ENCODE measurements at places on chromosomes 4 and X.

- no peak for DNase-seq
These were observed 172.5 kb downstream of the ANK2 start for GRCh38 chr4:113221990-113222389.

- DNase-seq: no peak
These were observed 1.6 kb downstream of the KIT start for GRCh38 chr4:54659313-54659712.

DNA sequence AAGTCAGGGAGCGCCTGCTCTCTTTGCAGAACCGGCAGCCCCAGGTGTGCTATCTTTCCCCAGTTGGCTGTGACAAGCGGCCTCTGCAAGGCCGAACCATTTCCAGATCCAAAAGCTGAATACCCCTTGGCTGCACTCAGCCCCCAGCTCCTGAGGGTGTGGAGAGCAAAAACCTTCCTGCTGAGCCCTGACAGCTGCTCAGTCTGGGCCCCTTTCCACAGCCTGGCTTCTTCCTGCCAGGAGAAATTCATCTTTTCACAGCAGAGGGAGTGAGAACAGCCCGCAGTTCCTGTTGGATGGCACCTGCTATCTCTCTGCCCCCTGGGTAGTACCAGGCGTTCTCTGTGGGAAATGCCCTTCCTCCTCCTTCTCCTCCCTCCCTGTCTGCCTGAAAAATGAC, 78.4 kb downstream of the DRD5 start:
- no peak for DNase-seq

GRCh38 chr4:150769248-150769647, 187.3 kb downstream of the MAB21L2 start:
- DNase-seq: no peak

DNA sequence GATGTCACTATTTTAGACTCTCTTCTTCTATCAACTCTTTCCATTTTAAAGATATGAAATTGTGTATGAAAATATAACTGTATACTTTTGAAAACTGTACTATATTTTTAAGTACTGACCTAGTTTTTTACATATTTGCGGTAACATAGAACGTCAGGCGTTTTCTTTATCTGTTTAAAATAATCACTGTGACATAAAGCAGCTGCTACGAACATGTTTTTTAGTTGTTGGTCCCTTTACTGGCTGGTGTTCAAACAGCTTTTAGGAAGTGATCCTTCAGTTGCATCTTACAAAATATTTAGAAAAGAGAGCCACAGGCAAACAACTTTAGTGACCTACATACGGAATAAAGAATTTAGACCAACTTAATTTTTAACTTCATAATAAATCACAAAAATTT, 73.1 kb downstream of the METTL14 start:
- DNase-seq: no peak

DNA sequence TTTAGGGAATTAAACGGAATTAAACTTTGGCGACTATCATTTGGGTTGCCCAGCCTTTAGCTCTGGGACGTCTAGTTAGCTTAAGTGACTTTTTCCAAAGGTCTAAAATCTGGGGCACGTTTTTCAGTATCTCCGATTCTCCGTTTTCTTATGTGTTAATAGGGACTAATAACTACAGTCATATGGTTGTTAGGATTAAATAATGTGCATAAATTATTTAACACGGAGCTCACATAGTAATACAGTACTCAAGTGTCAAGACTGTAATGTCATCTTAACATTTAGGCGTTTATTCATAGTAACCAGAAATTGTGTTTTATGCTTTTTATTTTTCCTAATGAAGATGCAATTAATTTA, 466 bp upstream of the CCNA2 start:
- DNase-seq: no peak

DNA sequence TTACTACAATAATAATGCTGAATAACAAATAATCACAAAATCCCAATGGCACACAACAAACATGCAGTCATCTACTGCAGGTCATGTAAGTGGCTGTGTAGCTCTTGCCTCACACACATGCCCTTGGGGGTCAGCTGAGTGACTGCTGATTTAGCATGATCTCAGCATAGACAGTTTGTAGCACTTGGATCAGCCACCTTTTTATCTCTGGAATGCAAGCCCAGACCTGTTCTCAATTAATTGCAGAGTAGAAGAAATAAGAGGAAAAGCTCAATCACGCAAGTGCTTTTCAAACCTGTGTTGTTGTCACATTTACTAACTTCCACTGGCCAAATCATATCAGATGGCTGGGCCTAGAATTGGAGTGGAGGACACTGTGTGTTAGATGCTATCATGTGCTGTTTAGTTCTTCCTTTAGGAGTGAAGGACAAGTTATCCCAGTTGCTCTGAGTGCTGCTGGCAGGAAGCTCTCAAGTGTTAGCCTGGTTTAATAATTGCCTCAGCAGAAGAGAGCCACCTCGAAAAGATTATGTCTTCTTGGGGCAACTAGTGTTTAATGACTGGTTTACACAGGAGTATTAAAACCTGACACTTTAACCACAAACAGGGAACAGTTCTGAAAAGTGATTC, 128.3 kb upstream of the EPHA5 start:
- DNase-seq: no peak

DNA sequence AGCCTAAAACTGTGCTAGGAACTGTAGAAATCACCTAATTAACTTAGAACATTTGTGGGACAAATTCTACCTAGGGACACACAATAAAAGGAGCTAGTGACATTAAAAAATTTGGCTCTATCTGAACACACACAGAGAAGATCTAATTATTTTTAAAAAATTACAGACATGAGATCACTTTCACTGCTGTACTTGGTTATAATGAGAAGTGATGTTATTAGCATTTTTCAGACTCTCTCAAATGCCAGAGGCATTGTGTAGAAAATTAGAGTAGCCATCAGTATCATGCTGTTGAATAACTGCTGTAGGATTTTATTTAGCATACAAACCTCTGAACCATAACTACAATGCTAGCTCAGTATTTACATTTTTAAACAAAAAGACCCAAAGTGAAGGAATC, 109.1 kb upstream of the ANK2 start:
- no peak for DNase-seq

DNA sequence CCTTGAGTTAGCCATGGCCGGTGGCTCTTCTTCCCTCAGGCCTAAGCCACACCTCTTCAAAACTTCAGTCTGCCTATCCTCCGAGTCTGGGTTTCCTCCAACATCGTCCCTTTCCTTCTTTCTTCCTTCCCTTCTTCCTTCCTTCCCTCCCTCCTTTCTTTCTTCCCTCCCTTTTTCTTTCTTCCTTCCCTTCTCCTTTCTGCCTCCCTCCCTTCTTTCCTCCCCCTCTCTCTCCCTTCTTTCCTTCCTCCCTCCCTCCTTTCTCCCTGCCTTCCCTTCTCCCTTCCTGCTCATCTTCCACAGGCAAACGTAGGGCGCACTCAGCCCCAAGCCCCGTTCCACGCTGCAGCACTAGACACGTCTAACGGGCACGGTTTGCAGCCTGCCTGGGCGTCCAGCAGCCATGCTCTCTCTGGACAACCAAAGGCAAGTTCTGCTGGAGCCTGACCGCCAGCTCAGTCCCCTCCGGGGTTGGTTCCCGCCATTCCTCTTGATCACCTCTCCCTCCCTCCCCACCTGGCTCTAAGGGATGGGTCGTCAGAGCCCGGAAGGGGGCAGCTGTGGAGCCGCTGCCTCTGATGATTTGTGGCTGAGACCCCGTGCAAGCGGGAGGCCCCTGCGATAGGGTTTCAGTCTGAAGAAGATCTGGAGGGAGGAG, 34.1 kb upstream of the CLDN24 start:
- no peak for DNase-seq

DNA sequence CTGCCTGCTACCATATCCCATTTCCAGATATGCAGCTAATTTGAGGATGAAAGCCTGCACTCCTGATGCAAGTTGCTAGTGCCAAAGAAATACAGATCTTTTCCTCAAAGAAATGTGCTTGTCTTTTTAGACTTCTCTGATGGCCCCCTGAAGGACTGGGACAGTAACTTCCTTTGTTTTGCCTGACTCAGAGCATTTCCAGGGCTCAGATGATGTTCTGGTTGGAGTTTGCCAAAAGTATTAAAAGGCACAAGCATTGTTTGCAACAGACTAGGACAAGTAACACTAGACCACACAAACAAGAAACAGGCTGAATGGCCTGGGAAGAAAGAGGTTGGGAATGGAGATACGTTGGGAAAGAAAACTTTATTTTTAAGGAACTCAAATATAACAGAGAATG, 175.2 kb downstream of the IL13RA2 start:
- no peak for DNase-seq

DNA sequence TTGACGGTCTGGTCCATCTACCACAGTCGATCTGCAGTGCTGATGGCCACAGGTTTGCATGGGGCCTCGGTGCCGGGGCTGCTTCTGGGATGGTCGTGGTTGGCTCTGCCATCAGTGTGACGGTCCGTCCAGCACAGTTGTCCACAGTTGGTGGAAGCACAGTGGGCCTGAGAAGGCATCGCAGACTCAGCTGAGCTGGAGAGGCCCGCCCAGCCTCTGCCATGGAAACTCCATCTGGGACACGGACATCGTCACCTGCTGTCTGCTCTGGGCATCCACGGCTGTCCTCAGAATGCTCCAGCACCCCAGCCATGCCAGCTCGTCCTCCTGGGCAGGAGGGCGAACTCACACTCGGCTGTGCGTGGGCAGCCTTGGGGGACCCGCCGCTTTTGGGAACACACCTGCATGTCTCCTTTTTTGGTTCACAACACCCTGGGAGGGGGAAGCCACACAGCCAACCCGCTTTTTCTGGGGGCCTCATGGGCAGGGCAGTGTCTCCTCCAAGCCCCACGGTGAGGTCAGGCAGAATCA, 33.0 kb downstream of the ABLIM2 start:
- DNase-seq: no peak

- DNase-seq: no peak
These were observed 45.8 kb downstream of the MGST2 start for GRCh38 chr4:139711461-139711860.

GRCh38 chrX:47380268-47380667, 9.9 kb downstream of the ZNF157 start:
- no peak for DNase-seq

DNA sequence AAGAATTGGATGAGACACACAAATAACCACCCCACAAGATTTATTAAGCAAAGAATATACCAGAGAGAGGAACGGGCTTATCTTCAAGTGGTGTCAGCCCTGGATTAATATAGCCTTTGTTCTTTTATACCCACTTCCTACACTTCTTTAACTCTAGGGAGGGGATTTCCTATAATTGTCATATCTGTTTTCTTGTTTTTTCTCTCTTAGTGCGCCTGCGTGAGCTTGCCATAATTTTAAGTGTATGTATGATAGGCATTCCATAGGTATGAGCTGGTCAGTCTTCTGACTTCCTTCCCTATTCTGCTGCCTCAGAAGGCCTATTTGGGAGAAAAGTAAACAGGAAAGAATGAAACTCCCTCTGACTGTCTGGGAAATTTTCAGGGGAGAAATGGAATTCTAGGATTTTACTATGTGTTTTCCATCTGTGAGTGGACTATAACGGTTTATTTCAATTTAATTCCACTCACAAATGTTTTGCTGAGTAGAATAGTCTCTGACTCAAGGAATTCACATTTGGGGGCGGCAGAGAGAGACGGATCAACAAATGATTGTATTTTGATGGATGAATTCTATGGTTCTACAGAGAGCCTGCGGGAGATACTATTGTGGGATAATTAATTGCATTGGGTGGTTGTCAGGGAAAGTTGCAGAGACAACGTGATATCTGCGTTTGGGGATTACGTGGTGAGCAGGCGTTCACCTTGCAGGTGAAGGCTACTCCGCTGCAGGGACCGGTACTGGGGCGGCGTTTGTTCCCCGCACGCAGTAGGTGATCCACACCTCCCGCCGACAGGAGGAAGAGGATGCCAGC, 626 bp upstream of the CEP135 start:
- no peak for DNase-seq

DNA sequence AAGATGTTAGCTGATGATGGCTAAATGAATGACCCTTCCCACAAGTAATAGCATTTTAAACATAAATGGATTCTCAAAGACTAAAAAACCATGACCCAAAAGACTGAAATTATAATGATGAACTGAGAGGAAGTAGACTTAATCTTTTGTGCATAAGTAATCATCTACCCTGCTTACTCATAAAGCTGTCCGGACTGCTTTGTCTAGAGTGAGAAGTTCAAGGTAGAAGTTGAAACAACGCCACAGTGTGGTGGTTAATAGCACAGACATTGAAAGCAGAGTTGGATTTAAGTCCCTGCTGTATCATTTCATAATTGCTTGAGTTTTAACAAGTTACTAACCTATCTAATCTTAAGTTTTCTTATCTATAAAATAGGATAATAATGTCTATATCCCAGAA, 346.6 kb downstream of the CENPC start:
- no peak for DNase-seq
